ENCODE measurements at places on chromosomes 16 and 17.

- DNase-seq: no peak
Observed at GRCh38 chr16:70649300-70649699, 2.9 kb downstream of the IL34 start.

DNA sequence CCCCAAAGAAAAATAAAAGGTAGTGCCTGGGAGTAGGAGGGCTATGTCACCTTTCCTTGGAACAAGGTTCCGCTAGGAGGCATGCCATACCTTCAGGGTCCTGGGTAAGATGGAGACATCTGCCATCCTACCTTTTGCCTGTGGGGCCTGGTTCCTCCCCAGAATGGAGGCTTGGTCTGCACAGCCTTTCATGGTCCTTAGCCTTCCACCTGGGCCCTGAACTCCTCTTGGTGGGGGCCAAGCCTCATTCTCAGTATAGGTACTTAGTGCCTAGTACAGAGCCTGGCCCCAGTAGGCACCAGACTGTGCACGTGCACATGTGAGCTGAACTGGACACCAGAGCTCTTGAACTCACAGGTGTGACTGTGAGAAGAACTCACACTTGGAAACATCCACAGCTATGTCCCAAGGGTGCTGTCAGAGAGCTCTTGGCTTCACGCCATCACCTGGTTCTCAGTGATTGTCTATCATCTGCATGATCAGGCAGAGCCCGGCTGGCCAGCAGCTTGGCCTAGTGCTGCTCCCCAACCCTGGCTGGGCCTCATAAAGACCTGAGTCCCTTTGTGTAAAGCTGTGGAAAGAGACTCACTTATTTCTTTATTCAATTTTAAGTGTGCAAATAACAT is 143.2 kb downstream of the SOCS1 start:
- no peak for DNase-seq

DNA sequence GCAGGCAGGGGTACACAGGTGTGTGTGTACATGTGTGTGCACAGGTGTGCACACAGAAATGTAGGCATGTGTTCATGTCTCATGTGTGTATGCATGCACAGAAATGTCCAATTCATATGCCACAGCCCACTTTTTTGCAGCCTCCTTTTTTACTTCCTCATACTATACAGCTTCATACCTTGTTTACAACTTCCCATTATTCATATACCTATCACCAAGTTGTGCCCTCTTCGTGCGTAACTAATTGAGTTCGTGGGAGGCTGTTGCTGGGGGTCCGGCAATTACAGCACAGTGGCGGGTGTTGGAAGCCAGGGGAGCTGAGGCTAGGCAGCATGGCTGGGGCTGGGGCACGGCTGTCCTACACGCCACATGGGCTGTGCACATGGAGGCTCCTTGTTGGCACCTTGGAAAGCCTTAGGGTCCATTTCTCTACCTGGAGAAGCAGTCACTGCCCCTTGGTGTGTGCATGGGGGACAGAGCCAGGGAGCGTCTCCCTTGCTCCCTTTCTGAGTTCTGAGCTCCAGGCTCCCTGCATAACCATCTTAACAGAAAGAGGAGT is 266.7 kb downstream of the ENGASE start:
- DNase-seq: no peak

DNA sequence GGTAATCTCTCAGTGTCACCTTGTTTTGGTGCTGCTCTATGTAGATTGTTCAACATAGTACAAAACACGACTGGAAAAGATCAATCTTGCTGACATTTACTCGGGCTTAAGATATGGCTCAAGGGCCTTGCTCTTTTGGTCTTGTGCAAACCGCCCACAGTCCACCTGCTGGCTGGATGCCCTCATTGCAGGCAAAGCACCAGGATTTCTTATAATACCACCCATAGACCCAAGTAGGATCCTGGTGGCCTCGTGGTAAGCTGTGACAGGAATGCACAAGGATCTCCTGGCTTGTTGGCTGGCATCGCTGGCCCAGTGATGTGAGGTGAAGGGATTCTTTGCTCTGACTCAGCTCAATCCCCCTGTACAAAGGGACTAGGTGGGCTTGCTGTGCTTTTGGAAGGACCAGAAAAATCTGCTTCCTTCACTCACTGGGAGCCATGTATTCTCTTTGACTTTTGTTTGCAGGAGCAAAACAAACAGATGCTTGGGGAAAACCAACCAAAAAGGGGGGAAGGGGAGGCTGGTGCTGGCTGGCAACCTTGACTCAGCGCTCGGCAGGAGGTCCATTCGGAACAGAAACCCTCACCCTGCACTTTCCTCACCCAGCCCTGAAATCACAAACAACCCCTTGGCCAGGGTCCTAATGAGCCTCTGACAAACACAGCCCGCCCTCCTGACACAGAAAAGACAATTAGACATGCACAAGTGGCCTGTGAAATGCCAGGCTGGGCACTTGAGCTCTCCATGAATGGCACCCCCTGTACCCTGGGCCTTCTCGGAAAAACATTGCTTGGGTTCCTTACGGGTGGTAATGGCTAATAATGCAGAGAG is 36.6 kb upstream of the MED9 start:
- DNase-seq: peak; percentile 69

DNA sequence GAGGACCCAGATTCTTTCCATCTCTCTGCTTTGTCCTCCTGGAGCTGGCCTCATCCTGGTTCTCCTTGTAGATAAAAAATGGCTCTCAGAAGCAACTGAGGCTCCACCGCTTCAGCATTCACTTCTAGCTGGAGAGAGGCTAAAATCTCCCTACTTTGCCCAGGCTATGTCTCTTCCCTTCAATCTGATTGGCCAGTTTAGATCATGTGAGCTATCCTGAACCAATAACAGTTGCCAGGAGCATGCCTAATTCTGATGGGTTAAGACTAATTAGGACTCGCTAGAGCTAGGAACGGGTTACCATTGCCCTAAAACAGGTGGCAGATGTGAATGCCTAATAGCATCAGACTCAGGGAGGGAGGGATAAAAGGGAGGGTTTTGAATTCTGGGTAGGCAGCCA is 89.6 kb downstream of the GPR139 start:
- no peak for DNase-seq

GRCh38 chr16:87042551-87043230 is 274.5 kb downstream of the C16orf95 start:
- no peak for DNase-seq

- DNase-seq: no peak
Observed at GRCh38 chr16:48182979-48183537, 27.3 kb upstream of the ABCC12 start.

GRCh38 chr16:908526-909155 is 62.1 kb downstream of the LMF1 start:
- DNase-seq: no peak

DNA sequence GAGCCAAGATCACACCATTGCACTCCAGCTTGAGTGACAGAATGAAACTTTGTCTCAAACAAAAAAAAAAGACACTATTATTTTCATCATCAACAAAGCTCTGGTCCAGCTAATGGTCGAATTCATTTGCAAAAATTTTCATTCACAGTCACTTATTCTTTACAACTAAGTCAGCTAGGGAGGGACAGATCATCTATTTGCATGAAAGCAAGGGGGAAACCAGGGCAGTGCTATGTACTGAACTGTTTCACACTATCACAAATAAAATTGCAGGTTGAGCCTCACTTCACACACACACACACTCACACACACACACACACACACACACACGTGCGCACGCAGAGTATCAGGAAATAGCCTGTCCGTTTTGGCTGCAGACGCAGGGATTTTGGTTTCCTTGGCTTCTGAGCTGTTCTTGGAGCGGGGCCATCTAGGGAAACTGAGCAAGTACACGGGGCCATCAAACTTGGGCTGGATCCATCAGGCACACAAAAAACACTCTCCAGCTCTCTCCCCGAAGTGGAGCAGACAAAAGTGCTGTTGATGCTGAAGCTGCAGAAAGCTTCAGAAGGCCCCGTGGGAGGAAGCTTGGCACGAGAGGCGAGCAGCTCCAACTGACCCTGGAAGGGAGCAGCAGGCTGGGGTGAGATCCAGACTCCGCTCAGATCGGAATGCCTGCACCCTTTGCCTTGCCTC is 44.3 kb upstream of the HELZ start:
- no peak for DNase-seq

DNA sequence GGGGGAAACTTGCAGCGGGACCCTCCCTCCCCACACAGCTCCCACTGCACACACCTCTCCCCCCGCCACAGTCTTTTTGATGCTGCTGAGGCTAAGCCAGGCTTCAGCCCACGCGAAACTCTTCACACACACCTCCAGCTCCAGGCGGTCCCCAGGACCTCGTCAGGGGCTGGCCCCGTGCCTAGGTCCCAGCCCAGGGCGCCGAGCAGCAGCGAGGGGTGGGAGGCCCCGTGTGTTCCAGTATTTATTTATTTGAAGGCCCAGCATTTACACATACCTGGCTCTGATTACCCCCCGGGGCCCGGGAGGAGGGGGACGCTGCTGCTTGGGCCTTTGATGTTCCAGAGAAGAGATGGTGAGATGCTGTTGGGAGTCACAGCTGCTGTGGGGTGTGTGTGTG is 44.9 kb upstream of the DLX4 start:
- DNase-seq: no peak

- no peak for DNase-seq
Observed at GRCh38 chr16:67449336-67449735, 18.4 kb downstream of the HSD11B2 start.

- no peak for DNase-seq
Observed at GRCh38 chr17:36675250-36675649, 73.9 kb downstream of the MRM1 start.

DNA sequence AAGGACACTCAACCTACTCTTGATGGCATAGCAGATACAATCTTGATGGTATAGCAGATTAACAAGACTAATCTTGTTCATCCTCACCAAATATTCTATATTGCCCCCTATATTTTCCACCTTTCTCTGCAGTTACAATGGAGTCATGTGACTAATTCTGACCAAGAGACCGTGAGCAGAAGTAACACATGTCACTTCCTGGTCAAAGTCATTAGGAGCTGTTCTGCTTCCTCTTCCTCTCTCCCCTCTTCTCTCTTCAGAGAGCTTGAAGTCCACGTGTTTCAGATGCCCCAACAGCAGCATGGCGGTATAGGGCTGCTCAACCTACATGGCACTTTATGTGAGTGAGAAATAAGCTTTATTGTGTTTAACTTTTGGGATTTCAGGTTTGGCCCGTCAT is 55.3 kb upstream of the ERCC4 start:
- DNase-seq: no peak

Measured in T-helper 9 cell (primary cell).